ENCODE measurements at places on chromosomes 5 and 9. TPM values are rescaled to one million over a fixed set of nuclear protein-coding genes. Genes with fewer than 3 reads are reported as not detected.

The ADRB2 gene
- 0.54 TPM for total RNA-seq

The CCL28 gene
- total RNA-seq = 0.10 TPM

The ANKRD34B gene
- not detected for total RNA-seq

The KIF20A gene
- 5.2 TPM for total RNA-seq

The PTPRD gene
- 5.7 TPM for total RNA-seq

The FUT7 gene
- not detected for total RNA-seq

The ADAMTS2 gene
- 93.2 TPM for total RNA-seq

The FABP6 gene
- not detected for total RNA-seq

The BTNL8 gene
- not detected for total RNA-seq

The CDX1 gene
- 0.57 TPM for total RNA-seq

The SPATA9 gene
- total RNA-seq = 1.7 TPM

Measured in chondrocyte (in vitro differentiated cells).